GM18507 (cell line): ENCODE measurements at places on chromosomes 7 and 10.

DNA sequence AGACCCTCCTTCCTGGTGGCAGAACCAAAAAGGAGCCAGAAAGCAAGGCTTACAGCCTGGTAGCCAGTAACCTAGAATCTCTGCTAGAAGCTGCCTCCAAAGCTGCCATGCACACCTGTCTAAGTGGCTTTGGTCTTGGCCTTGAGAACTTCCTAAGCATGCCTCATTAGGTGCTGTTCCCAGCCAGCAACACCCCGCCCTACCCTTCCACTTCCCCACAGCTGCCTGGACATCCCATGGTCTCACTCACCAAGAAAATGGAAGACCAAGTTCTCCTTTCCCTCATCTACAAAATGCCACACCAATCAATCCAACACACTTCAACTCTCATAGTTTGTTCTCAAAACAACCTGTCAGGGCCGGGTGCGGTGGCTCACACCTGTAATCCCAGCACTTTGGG lies 4.2 kb downstream of the PSAP start:
- DNase-seq, result no peak

DNA sequence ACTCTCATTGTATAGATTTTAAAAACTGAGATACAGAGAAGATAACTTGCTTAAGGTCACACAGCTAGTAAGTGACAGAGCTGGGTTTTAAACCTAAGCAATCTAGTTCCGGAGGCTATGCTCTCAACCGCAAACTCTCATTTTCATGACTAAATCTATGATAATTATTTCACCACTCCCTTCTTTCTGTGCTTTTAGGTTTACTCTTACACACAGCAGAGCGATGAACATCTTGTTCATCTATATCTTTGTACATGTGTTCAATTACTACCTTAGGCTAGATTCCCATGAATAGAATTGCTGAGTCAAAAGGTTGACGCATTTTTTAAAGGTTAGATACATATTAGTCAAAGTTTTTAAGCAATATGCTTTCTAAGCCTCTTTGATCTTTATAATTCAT lies 154.8 kb downstream of the CHN2 start:
- no peak for DNase-seq

- no peak for DNase-seq
Observed at GRCh38 chr10:122112625-122113160, 123.7 kb downstream of the TACC2 start.

DNA sequence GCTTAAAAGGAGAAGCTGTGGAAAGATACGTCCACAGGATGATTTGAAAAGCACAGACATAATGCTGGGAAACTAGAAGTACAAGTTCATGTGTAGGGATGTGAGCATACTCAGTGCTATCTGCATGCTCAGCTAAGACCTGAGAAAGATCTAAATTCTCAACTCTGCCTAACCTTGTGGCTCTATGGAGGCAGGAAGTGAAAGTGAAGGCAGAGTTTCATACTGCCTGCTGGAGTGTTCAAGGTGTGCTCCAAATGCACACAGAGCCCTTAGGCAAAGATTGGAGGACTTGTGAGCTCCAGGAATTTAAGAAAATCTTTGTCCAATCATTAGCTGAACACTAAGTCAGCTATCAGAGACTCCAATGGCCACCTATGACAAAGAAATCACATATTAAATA lies 190.9 kb downstream of the RNLS start:
- no peak for DNase-seq

DNA sequence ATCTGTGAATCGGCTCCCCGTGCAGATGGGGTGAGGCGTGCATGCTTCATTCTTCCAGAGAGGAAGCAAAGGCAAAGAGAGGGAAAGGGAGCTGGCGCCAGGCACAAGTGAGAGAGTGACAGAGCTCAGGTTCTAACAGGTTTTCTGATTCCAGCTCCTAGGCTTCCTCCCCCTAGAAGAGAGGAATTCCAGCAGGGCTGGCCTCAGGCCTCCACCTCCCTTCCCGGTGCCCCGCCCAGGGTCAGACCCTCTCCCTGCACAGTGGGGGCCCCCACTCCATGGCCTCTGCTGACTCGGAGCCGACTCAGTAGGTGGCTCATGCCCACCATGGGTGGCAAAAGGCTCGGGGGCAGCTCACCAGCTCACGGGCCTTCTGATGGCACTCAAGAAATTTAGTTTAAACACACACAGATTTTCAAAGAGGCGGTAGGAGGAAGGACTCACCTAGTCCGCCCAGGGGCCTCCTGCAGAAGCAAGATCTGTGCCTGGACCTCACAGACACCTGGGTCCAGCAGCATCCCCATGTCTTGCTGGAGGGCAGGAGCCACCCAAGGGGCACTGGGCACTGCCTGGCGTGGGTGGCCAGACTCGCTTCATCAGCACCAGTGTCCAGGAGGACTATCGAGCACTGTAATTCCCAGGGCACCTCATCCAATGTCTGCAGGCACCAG lies 183.5 kb downstream of the MAD1L1 start:
- no peak for DNase-seq

- DNase-seq, result no peak
Observed at GRCh38 chr10:125689955-125690569, 7.1 kb upstream of the TEX36 start.

GRCh38 chr10:28942012-28942411 lies 264.7 kb downstream of the BAMBI start:
- DNase-seq, result no peak

GRCh38 chr10:72523062-72523461 lies 102.8 kb downstream of the MICU1 start:
- no peak for DNase-seq

- DNase-seq, result no peak
Observed at GRCh38 chr7:117941138-117941810, 68.0 kb upstream of the CTTNBP2 start.

DNA sequence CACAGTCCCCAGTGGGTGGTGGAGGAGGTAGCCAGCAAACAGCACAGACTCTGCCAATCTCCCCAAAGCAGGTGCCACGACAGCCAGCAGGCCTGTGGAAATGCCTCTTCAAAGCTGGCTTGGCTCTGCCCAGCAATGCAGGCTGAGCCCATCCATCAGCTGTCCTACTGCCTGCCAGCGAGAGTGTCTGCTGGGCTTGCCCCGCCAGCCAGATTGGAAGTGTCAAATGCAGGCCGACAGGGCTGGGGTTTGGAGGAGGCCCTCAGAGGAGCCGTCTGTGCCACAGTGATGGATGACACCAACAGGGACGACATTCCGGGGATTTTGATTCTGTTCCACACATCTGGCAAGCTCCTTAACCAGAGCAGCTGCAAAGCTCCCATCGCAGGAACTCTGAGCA lies 16.7 kb downstream of the HABP2 start:
- DNase-seq, result no peak

GRCh38 chr10:48237259-48238250 lies 36.9 kb downstream of the FRMPD2 start:
- no peak for DNase-seq

DNA sequence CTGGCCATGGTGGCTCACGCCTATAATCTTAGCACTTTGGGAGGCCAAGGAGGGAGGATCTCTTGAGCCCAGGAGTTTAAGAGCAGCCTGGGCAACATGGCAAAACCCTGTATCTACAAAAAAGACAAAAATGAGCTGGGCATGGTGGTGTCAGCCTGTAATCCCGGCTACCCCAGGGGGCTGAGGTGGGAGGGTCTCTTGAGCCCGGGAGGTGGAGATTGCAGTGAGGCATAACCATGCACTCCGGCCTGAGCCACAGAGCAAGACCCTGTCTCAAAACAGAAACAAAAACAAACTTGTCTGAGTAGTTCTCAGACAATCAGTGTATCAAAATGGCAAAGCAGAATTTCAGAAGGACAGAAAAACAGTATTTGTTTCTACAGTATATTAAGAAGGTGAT lies 45.2 kb upstream of the BPGM start:
- DNase-seq, result no peak

GRCh38 chr7:70797109-70797514 lies 334.8 kb upstream of the GALNT17 start:
- no peak for DNase-seq

GRCh38 chr10:51074238-51075028 lies at the start of gene PRKG1:
PRKG1 (plus strand) TSS chr10:51074487.
- no peak for DNase-seq

GRCh38 chr7:137996386-137996851 lies 5.5 kb downstream of the CREB3L2 start:
- no peak for DNase-seq

DNA sequence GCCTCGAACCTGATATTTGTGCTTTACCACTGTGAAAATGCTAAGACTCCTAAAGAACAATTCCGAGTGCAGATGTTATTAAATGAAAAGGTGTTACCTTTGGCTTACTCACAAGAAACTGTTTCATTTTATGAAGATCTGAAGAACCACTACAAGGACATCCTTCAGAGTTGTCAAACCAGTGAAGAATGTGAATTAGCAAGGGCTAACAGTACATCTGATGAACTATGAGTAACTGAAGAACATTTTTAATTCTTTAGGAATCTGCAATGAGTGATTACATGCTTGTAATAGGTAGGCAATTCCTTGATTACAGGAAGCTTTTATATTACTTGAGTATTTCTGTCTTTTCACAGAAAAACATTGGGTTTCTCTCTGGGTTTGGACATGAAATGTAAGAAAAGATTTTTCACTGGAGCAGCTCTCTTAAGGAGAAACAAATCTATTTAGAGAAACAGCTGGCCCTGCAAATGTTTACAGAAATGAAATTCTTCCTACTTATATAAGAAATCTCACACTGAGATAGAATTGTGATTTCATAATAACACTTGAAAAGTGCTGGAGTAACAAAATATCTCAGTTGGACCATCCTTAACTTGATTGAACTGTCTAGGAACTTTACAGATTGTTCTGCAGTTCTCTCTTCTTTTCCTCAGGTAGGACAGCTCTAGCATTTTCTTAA lies 47.7 kb downstream of the MINPP1 start:
- DNase-seq, result no peak

- no peak for DNase-seq
Observed at GRCh38 chr7:5215313-5215712, 25.3 kb downstream of the WIPI2 start.

GRCh38 chr10:109851616-109852474 lies 71.5 kb downstream of the XPNPEP1 start:
- no peak for DNase-seq

GRCh38 chr7:76294344-76295024 lies 8.0 kb upstream of the HSPB1 start:
- DNase-seq, result no peak

GRCh38 chr10:100662067-100662466 lies 83.3 kb upstream of the PAX2 start:
- DNase-seq, result no peak

DNA sequence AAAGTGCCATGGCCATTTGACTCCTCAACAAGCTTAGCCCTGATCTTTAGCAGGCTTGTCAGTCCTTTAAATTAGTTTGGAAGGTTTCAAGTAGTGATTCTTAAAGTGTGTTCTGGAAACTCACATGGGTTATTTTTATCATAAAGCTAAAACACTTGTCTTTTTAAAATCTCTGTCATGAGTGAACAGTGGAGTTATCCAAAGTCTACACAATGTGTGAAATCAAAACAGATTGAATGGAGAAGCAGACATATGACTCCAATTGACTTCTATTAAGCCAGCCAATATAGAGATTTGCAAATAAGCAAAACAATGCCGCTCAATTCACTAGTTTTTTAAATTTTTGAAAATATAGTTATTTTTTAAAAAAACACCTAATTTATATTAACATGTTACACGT lies 53.3 kb upstream of the SORCS3 start:
- no peak for DNase-seq

DNA sequence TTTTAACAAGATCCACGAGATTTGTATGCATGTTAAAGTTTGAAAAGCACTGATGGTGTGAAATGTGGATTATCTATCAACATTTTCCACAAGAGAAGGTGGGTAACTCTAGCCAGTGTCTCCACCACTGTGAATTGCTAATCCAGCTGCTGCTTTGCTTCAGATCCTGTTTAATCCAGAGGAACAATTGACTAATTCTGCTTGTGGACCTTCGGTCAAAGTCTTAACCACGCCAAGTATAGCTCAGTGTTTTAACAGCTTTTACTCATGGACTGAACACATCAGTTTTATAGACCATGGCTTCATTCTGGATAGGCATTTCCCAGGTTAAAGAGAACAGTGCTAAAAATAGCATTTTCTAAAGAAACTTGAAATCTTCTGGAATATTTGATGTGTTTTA lies 23.5 kb downstream of the ADK start:
- DNase-seq, result no peak

DNA sequence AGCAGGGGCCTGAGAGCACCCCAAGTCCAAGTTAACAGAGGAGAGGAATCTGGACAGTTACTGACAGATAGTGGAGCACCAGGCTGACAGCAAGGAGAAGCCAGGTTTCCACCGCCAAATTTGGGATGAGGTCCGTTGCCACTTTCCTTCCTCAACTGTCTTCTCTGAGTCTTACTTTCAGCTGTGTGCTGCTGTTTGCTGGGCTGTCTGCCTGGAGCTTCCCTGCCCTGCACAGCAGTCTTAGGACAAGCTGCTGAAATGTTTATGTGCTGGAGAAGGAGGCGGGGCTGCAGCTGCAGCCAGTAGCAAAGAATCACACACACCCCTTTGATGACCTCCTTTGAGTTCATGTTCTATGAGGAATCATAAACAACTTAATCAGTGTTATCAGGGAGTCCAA lies 17.4 kb upstream of the CYP3A7 start:
- no peak for DNase-seq

DNA sequence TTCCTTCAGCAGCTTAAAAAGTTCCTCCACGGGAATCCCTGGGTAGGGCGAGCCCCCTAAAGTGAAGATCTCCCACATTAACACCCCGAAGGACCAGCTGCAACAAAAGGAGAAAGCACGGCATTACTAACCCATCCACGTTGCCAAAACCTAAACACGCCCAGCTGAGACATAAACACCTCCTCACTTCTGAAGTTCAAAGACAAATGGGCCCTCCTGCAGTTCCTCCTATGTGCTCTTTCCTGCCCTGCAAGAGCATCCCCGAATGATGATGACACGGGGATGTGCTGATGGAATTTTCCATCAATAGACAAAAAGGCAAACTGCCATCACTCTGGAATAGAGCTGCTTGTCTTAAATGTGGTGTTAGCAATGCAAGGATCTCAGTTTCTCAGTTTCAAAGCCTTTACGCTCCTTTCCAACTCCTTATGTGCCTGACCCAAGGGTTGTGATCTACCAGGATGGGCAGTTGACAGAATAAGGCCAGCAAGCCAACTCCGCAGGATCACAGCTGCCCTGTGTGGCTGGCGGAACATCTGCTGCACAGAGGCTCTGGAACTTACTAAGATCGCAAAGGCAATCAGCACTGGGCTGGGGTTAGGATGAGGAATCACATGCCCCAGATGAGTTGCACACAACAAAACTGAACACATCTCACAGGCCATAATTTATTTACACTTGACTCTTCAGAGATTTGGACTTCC lies 112.7 kb downstream of the FGFR2 start:
- no peak for DNase-seq

DNA sequence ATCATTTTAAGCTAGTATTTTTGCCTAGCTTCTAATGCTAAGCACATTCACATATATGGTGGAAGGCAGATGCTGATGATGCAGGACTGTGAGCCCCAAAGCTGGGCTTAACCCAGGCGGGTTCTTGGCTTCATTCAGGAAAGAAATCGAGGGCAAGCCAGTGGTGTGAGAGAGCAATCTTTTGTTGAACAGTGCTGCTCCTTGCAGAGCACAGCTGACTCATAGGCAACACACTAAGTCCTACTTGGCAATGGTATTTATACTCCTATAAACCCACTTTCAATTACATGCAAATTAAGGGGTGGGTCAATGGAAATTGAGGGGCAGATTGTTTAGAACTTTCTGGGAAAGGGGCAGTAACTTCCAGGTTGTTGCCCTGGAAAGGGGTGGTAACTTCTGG lies 42.0 kb upstream of the CELF2 start:
- DNase-seq, result no peak

- no peak for DNase-seq
Observed at GRCh38 chr7:107860981-107861652, 29.9 kb upstream of the DLD start.
